Frontal cortex (tissue), 4 donors: ENCODE measurements at places on chromosomes 6 and 20.

- DNase-seq = no peak
Measured at GRCh38 chr6:72651174-72651573, 29.3 kb downstream of the KCNQ5 start.

DNA sequence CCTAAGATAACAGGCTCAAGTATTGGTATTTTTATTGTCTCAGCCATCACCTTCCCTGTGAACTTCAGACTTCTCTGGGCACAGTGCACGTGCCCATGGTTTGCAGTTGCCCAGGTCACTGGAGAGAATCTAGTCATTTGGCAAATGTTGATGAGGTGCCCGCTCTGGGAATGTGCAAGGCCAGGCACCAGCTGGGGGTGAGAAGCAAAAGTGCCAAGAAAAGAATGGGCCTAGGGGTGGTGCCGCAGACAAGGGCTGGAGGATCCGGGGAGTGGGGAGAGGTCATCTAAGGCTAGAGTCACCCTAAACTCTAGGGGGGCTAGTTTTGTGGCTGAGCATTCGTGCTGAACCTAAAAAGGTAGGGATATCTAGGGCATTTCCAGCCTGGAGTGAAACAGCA is 57.0 kb upstream of the VSTM2L start:
- no peak for DNase-seq

DNA sequence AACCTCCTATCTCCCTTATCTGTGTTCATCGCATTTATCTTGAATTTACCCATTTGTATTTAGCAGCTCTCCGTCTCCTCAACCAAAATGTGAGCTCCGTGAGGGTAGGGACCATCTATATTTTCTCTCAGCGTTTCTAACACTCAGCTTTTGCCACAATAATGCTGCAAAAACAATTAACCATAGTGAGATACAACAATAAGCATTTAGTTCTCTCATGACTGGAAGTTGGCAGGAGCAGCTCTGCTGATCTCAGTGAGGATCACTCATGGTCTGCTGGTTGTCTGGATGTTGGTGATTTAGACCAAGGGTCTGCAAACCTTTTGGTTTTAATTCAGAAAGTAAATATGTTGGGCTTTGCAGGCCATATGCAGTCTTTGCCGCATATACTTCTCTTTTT is 394.8 kb upstream of the RNF217 start:
- peak; percentile 5 for DNase-seq

DNA sequence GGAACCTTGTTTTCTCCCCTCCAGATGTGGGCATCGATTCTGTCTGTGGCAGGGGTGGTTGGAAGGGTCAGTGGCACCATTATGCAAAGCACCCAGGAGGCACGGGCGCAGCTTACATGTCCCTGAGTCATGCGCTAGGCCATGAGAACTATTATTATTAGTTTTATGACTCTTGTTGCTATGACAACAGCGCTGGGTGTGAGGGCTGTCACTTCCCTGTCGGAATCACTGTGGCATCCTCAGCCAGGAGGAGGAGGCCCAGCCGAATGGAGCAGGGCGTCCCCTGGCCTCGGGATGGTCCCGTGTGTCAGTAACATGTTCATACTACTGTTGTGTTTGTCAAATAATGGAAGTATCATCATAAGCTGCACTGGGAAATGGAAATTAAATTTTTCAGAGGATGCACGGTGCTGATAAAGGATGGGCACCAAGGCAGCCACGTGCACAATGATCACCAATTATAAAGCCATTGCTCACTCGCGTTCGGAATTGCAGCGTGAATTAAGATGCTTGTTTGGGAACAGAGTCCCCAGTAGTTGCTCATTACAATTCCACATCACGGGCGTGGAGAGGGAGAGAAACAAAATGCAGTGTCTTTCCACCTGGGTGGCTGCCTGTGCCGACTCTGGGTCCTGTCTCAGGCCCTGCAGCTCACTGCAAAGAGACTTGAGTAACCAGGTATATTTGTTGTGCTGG is 247.9 kb downstream of the CDH4 start:
- DNase-seq = no peak

GRCh38 chr6:32973144-32974015 is 5.0 kb downstream of the BRD2 start:
- DNase-seq = no peak

- DNase-seq = no peak
Measured at GRCh38 chr20:2800521-2801285, at the start of gene CPXM1. TSS of gene CPXM1 (minus strand) at chr20:2800627. CDS start at chr20:2800572, 55 bp downstream.

DNA sequence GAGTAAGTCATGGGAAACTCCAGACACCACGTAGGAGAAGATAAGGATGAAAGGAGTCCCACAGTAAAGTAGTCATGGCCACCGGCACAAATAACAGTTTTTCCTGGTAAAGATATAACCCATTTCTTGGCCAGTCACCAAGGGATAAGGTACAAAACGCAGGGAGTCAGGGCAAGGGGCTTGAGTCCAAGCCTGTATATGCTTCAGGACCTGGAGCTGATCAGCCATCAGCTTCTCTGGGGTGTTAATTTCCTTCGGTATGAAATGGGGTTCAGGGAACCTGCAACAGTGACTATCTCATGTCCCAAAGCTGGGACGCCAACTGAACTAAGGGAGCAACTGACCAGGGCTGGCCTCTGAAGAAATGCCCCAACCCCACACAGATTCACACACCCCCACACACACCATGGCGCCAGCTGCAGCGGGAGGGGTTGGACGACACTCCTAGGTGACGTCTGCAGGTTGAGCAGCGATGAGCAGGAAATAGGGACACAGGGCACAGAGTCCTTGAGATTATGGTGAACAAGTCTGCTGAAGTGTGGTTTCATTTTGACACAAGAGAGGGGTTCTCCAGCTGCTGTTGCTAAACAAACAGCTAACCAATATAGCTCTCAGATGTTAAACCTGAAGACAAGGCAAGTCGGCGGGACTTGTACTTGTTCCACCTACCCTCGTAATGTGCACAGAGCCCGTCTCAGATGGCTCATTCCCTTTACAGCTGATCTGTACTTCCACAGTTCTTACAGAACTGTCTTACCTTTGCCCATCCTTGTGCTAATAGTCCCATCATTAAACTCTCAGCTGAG is 7.4 kb upstream of the ADTRP start:
- DNase-seq = no peak

GRCh38 chr20:13862245-13862644 is 77.4 kb downstream of the NDUFAF5 start:
- no peak for DNase-seq

- DNase-seq = no peak
Measured at GRCh38 chr6:168691774-168692173, 250.8 kb downstream of the SMOC2 start.

DNA sequence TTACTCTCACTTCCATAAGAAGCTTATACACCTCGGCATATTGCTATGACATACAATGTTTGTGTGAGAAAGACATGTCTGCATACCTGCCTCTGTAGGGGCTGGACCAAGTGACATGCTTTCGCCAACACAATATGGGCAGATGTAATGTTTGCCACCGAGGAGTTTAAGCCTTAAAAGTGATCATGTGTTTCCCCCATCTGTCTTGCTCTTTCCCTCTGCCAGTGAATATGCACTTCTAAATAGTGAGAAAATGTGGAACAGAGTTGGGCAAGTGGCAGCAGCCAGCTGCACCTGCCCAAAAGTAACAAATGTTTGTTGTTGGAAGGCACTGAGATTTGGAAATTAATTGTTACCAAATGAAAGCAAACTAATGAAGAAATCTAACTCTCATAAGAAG is 274.8 kb upstream of the BTBD3 start:
- DNase-seq = no peak

DNA sequence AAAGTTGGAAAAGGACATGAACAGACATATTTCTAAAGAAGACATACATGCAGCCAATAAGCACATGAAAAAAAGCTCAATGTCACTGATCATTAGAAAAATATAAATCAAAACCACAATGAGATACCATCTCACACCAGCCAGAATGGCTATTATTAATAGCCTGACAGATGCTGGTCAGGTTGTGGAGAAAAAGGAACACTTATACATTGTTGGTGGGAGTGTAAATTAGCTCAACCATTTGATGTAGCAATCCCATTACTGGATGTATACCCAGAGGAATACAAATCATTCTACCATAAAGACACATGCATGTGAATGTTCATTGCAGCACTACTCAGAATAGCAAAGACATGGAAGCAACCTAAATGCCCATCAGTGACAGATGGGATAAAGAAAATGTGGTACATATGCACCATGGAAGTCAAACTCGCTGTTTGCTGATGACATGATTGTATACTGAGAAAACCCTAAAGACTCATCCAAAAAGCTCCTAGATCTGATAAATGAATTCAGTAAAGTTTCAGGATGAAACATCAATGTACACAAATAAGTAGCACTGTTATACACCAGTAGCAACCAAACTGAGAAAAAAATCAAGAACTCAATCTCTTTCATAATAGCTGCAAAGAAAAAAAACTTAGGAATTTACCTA is 196.8 kb downstream of the ADGB start:
- DNase-seq = no peak

GRCh38 chr6:30603961-30604360 is 13.1 kb downstream of the PPP1R10 start:
- no peak for DNase-seq

DNA sequence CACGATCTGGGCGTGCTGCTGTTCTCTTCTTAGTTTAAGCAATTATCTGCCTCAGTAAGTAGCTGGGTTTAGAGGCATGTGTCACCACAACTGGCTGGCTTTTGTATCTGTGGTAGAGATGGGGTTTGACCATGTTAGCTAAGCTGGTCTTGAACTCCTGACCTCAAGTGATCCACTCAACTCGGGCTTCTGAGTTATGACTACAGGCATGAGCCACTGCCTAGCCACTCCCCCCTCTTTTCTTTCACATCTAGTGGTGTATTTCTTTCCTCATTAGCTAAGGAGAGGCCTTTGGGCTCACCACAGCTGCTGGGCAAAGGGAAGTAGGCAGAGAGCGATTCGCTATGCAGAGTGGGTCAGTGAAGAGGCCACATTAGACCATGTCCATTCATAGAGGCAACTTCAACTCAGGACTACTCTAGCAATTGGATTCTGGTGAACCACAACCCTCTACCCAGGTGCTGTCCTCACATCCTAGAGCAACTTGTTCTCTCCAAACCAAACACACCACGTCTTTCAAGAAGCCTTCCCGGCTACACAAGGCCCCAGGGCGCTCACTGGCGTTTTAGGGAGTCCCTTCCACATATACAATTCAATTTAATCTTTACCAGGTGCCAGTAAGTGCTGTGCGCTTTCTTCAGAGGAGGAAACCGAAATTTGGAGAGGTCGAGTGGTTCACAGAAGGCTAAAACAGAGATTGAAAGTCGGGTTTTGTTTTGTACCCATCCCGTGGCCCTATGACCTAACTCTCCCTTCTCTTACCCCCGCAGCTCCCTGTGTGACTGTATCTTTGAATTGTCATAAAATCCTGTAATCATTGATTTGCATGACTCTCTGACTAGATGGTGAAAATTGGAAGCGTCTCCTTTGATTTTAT is 26.5 kb upstream of the GFOD1 start:
- DNase-seq = no peak

DNA sequence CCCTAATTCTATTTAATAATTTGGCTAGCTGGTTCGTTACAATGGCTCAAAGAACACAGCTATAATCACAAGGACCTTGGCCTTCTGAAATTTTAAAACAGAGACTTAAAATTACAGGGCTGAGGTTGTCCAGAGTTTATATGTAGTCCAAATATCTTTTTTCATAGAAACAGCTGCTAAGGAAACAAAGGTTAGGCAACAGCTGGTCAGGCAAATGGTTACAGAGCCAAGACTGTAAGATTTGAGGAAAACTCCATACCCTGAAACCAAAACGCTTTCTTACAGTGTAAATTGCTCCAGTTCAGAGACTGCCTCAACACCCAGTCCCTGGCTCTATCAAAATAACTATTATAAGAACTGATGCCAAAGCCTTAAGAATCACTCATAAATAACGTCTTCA is 9.7 kb upstream of the ARHGAP18 start:
- DNase-seq = no peak

GRCh38 chr6:168136622-168137021 is 57.6 kb upstream of the FRMD1 start:
- DNase-seq = no peak

DNA sequence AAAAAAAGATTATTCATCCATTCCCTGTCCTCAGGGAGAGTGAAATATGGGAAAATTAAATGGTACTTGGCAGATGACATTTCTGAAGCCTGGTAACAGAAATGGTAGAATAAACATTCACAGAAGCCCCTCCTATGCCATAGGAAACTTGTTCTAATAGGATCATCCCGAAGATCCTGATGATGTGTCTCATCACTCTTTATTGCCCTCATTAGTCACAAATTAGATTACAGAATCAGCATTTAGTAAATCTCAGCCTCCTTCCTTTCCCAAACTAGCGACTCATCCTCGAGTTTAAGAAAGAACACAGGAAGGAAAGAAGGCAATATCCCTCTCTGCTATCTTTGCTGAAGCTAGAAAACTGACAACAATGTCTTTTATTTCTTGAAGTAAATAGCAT is 154.4 kb downstream of the TMEM200A start:
- no peak for DNase-seq

DNA sequence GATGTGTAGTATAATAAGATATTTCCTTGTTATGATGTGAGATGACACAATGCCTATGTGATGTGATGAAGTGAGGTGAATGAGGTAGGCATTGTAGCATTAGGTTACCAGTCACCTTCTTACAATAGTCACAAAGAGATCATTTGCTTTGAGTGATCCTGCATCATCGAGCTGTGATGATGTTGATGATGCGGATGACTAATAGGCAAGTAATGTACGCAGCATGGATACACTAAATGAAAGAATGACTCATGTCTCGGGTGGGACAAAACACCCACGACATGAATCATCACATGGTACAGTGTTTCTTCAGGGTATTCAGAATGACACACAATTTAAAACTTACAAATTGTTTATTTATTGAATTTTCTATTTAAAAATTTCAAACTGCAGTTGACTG is 806.3 kb upstream of the GJE1 start:
- DNase-seq = no peak

- no peak for DNase-seq
Measured at GRCh38 chr6:100266494-100267401, 198.0 kb downstream of the SIM1 start.

GRCh38 chr20:11376998-11377397 is 540.7 kb upstream of the BTBD3 start:
- DNase-seq = no peak

DNA sequence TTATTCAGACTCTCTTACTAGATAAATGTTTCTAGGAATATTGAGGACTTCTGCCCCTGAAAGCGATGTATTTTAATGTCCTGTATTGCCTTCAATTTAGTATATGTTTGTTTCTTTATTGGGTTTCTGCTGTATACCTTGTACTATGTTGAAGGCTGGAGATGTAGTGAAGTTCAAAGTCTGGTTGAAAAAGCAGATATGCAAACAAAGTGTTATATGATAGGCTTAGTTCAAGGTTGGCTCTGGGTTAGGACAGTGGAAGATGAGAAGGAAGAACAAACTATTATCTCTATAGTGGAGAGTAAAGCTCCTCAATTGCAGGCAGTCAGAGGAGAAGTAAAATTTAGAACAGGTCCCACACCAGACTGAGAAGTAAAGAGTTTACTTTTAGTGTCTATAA is 36.3 kb upstream of the ADGRG6 start:
- no peak for DNase-seq
